ENCODE measurements at places on chromosomes 2 and 18.

- no peak for DNase-seq
These were observed 165.0 kb downstream of the ZEB2 start for GRCh38 chr2:144354953-144355352.

- DNase-seq, result no peak
These were observed 30.9 kb upstream of the EGR4 start for GRCh38 chr2:73324126-73324725.

DNA sequence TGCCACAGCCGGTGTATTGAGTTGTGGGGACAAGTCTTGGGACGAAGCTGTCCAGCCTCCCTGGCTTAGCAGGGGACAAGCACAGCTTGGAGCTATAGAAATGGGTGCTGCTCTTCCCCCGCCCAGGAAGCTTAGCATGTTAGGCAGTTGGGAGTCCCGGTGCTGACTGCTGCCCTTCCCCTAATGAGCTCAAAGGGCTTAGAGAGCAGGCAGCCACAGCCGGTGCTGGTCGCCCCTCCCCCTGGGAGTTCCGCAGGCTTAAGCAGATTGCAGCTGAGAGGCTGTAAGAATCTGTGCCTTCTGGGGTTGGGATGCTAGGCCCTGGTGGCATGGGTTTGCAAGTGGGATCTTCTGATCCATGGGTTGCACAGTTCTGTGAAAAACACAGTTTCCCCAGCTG lies 237.3 kb downstream of the DCDC2C start:
- DNase-seq, result no peak

DNA sequence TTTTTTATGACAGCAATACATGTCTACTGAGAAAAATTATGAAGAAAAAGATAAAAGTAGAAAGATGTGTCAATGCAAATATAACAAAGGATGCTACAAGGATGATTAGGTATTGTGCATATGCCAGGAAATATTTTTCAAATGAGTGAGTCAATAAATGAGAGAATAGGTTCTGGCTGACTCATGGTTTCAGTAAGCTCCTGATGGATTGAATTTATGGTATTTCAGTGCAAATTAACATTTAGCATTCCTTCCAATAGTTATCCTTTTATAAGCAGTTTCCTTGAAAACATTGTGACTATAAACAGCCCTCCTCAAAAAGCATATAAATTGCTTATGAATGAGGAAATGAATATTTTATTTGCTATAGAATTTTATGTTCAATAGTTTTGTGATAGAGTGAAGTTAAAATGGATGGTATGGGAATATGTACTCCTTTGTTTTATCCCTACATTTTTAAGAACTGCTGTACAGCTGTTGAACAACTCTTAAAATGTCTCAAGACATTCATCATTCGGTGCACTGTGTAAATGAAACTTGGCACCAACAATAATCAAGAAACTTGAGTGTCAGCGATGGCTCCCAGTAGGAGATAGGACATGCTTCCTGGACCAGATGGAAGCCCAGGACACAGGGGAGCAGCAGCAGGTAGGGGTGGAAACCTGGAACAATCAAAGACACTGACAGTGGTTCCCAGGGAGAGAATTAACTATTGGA lies 144.7 kb downstream of the PMAIP1 start:
- DNase-seq, result no peak

GRCh38 chr18:1304392-1304992 lies 399.8 kb downstream of the ADCYAP1 start:
- no peak for DNase-seq
